ENCODE measurements at places on chromosomes 11 and 22. TPM values are rescaled to one million over a fixed set of nuclear protein-coding genes. Genes with fewer than 3 reads are reported as not detected.

The MMP12 gene
- total RNA-seq = 1.7 TPM

GRCh38 chr22:41094041-41094593 is 1.7 kb downstream of the EP300 start:
- no peak for DNase-seq

- DNase-seq = no peak
Observed at GRCh38 chr11:1178906-1179305, 21.2 kb downstream of the MUC5AC start.

DNA sequence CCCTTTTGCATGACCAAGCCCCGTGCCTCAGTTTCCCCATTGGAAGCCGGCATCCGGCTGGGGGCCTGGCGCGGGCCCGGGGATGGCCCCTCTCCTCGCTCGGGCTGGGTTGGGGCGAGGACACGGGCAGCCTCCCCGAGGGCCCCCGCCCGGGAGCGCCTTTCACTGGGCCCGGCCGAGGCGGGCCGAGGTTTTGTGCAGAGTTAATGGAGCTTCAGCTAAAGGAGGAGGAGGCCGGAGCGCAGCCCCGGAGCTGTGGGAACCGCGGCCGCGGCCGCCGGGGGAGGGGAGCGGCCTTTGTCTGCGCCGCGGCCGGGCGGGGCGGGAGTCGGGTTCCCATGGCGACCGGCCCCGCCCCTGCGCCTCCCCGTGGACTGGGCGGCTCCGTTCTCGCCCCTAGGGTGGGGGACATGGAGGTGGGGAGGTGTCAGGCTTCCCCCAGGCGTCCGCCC is 1.4 kb upstream of the MAPK11 start:
- peak; percentile 66 for DNase-seq

Measured in mucosa of gallbladder (tissue), 1 donor.